ENCODE measurements at places on chromosomes 4 and X. TPM values are rescaled to one million over a fixed set of nuclear protein-coding genes. Genes with fewer than 3 reads are reported as not detected.

FRG1 gene
- 27.3 TPM for total RNA-seq

FGA gene
- total RNA-seq = not detected

STARD8 gene
- total RNA-seq = not detected

CXCL11 gene
- not detected for total RNA-seq

ZCCHC12 gene
- total RNA-seq = not detected

MAGEA2B gene
- total RNA-seq = not detected

SMAD1 gene
- total RNA-seq = not detected

DNA sequence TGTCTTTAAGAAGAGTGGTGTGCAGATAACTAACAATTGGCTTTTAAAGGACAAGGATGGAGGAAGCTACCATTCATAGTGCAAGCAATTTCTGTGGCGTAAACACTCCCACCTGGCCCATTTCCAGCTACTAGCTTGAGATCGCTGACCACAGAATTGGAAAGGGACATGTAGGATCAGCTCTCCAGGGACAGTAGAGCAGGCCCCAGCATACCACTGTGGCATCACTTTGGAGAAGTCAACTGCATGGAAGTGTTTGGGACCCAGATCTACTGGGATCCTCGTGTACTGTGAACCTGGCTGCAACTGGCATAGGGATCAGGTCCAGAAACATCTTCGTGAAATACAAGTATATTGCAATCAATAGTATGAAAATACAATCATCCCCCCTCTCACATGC is 515.0 kb downstream of the INPP4B start:
- DNase-seq = no peak

GRCh38 chrX:39762266-39762841 is 335.4 kb downstream of the BCOR start:
- DNase-seq = no peak

DNA sequence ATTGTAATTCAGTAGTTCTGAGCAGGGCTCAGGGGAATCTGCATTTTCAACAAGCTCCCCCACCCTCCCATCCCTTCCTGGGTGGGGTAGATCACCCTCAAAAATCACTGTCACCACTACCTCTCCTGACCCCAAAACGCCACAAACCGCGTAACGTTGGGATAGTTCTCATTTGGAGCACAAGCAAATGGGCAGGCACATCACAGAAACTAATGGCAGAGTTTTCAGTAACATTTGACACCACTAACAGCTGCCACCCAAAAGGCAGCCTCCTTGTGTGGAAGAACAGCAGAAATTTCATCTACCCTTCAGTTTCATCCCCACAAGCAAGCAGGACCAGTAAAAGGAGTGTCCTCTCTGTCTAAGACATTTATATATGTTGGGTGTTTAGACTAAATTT is 132.7 kb downstream of the PALLD start:
- DNase-seq = no peak

DNA sequence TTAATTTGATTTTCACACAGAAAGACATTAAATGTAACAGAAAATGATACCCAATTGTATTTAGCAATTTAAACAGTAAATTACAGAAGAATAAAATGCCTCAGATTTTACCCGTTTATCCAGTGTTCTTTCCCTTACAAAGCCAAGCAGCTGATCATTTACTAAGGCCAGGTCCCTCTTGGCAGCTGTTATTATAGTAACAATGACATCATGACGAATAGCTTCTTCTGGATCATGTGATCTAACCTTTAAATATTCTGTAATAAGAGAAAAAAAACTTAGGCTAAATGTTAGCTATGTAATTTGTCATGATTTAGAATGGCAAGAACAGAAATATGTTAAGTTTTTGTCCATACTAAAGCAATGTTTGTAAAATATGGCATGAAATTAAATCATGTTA is 69.4 kb downstream of the PDS5A start:
- no peak for DNase-seq

DNA sequence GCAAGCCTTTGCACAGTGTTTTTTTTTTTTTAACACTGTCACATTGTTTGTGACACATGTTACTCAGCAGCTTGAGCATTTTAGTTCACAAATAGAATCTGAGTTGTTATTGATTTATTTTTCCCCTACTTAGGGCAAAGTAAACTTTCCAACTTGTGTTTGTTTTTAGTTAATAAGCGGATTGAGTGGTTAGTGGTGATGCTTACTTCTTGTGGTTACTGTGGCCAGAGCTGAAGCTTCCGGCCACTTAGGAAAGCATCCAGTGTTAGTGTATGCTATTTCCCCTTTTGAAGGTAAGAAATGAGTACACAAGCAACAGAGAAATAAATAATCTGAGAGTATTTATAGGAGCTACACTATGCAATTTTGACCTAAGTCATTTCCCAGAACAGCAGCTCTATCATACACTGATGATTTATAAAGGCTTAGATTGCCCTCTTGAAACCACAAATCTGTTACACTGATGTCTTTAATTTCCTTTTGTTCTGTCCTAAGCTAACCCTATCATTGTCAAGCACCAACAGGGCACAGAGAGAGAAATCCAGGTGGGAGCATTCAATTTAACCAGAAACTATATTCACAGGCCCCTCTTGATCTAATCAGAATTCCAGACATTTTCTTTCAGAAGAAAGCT is 2464.6 kb downstream of the PCDH7 start:
- no peak for DNase-seq

DNA sequence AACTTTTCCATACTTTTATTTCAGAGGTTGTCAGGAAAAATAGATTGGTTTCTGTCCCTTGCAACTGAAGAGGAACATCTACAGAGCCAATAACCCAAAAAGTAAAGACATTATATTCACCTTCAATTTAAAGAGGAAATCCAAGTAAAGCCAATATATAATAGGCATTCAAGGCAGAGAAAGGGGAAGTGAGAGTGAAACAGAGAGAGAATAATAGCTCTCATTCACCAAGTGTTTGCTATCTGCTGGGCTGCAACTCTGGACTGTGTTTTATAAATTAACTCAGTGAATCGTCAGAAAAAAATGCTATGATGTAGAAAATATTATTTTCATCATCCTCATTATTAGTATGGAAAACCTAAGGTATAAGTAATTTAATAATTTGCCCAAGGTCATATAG is 448.5 kb downstream of the TRAM1L1 start:
- peak; percentile 48 for DNase-seq

GRCh38 chr4:187618701-187619281 is 376.8 kb upstream of the ZFP42 start:
- no peak for DNase-seq

GRCh38 chrX:46216406-46216805 is 328.8 kb downstream of the ZNF674 start:
- no peak for DNase-seq

DNA sequence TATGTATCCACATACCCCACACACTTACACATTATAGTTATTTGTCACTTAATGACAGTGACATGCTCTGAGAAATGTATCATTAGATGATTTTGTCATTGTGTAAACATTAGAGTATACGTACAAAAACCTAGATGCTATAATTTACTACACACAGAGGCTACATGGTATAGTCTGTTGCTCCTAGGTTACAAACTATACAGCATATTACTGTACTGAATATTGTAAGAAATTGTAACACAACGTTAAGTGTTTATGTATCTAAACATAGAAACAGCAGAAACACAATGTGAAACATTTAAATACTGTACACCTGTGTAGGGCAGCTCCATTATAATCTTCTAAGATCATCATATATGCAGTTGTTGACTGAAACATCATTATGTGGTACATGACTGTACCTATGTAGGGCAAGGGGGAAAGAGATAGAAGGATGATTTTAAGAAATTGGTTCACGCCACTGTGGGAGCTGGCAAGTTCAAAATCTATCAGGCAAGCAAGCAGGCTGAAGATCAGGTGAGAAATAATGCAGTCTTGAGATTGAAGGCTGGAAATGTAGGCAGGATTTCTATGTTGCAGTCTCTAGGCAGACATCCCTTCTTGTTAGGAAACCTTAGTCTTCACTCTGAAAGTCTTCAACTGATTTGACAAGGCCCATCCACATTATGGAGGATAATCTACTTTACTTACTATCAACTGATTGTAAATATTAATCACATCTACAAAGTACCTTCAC is 78.0 kb upstream of the CPEB2 start:
- no peak for DNase-seq

GRCh38 chr4:176236946-176237345 is 32.1 kb downstream of the ASB5 start:
- no peak for DNase-seq

- no peak for DNase-seq
Measured at GRCh38 chrX:30312858-30313257, 3.7 kb upstream of the NR0B1 start.

GRCh38 chr4:141439223-141439622 is 197.2 kb upstream of the IL15 start:
- no peak for DNase-seq

GRCh38 chr4:29619168-29619567 is 1101.0 kb upstream of the PCDH7 start:
- no peak for DNase-seq

DNA sequence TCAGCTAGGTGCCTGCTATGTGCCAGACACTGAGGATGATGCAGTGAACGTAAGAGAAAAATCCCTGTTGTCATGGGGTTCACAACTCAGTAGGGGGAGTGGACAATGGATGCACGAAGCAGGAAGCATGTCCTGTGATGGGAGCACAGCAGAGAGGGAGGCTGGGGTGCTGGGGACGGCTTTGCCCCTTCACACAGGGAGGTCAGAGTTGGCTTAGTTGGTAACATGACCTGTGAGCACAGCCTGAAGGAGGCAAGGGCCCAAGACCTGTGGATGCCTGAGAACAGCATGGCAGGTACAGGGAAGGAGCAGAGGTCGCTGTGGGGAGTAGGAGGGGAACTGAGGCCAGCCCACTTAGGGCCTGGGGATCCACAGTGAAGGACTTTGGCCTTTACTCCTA is 109.4 kb downstream of the STK32B start:
- no peak for DNase-seq

All from Karpas-422 (cell line).